Activated CD4-positive, alpha-beta memory T cell treated with anti-CD3 and anti-CD28 coated beads for 36 hours (primary cell): ENCODE measurements at places on chromosomes 2 and 18.

GRCh38 chr2:111182121-111182520 is 61.4 kb downstream of the BCL2L11 start:
- no peak for DNase-seq

GRCh38 chr18:79878741-79879378 is 72.6 kb downstream of the SLC66A2 start:
- peak; percentile 5 for DNase-seq

DNA sequence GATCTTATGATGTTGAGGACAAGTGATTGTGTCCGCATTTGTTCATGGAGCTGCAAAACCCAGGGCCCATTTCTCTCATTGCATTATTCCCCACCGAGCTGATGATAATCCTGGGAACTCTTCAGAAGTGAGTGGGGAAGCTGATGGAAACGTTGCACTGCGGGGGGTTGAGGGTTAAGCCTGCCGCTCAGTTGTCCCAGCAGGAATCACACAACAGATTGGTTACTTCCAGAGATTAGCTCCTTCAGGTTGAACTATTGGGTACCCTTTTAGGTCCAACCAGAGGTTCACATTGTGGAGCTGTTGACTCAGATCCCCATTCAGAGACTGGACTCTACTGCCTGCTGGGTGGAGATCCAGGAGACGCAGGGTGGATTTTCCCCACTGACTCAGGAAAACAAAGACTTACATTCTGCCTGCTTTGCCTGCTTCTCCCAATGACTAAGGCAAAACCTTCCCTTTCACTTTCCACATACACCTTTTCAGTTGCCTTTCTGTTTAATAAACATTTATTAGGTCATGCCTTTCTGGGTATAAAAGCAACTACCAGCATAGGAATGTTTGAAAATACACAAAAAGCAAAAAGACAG is 286.4 kb downstream of the TXNL1 start:
- DNase-seq: no peak

- DNase-seq: no peak
Measured at GRCh38 chr2:238284802-238285515, 3.5 kb downstream of the PER2 start.

DNA sequence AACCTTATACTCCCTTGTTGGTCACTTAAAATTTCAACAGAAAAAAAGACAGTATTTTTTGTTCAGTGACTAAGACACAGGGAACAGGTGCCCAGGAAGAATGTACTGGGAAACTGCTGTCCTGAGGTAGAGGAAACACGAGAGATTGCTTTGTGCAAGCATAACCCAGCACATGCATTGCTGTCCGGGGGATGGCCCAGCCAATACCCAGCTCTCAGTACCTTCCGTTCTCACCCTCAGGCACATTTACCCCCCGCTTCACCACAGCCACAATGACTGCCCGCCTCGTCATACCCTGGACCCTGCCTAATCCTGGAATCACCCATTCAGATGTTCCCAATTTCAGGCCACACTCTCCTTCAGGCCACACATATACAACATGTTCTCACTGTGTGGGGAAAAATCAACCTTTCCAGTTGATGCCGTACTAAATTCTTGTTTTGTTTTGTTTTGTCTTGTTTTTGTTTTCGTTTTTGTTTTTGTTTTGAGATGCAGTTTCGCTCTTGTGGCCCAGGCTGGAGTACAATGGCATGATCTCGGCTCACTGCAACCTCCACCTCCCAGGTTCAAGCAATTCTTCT is 140.7 kb downstream of the ESCO1 start:
- no peak for DNase-seq

DNA sequence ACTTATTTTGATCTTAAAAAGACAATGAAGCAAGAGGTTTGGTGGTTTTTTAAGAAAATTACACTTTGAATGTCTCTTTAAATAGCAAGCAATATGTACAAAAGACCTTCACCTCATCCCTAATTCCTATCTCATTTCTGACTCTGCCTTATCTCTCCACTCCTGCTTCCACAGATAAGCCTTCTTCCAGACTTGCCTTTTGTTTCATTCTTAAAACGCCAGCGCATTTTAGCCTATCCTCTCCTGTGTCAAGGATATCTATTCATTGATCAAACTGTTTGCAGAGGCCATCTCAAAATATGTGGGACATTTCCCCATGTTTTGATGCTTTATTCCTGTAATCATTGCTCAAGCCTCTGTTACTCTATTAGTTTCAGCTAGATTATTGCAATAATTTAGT is 562.5 kb downstream of the PARD3B start:
- no peak for DNase-seq

DNA sequence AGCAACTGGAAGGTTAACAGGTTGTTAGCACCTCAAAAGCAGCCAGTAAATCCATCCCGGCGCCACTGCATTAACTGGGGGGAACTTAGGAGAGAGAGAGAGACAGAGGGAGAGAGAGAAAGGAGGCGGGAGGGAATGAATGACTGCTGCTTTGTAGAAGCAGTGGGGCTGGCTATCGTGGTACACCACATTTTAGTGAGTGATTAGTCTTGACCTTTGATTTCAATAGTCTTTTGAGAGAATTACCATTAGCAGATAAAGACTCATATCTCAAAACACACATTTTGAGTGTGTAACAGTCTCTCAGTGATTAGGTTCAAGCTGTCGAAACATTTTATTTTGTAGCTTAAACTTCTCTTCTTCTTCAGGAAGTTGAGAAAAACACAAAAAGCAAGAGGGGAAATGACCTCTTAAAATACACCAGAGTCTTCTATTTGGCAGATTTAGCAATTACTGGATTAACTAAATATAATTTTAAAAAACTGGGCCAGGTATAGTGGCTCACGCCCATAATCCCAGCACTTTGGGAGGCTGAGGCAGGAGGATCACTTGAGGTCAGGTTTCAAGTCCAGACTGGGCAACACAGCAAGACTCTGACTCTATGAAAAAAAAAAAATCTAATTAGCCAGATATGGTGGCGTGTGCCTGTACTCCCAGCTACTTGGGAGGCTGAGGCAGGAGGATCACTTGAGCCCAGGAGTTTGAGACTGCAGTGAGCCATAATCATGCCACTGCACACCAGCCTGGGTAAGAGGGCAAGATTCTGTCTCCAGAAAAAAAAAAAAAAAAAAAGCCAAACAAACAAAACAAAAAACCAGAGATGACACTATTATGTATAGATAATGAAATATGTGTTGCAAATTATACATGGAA is 22.0 kb upstream of the PNO1 start:
- no peak for DNase-seq

DNA sequence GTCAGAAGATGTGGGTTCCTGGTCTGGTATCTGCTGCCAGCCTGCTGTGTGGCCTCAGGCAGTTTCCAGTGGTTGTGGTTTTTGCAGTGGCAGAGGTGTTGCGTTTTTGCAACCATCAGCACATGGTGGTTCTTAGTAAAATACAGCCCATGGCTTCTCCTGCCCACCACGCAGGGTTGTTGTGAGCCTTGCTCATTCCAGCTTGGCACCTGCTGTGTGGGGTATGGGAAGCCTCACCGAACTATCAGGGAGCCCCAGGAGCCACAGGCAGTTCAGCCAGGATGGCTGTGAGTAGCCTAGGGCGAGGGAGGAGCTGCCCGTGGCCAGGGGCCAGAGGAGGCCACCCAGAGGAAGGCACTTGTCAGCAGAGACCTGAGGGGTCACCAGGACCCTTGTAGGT is 9.8 kb downstream of the ARID5A start:
- DNase-seq: peak; percentile 58

DNA sequence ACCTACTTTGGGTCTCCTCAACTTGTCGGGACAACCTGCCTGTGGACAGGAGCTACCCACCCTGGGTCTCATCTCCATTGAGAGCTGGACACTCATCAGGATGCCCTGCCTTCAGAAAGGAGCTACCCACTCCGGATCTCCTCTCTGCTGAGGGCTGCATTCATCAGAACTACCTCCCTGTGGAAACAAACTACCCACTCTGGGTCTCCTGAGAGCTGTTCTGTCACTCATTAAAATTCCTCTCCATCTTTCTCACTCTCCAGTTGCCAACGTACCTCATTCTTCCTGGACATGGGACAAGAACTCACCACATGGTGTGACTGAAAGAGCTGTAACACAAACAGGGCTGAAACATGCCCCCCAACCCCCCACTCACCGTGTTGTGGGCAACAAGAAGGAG is 22.5 kb upstream of the UBE2F start:
- DNase-seq: no peak

DNA sequence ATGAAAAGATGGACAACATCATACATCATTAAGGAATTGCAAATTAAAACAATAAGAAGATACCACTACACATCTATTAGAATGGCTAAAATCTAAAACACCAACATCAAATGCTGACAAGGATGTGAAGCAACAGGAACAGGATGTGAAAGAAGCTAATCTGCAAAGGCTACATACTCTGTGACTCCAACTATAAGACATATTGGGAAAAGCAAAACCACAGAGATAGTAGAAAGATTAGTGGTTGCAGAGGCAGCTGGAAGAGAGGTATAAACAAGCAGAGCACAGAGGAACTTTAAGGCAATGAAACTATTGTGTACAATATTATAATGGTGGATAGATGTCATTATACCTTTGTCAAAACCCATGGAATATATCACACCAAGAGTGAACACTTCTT is 393.7 kb upstream of the RAB6C start:
- DNase-seq: no peak
